Large intestine (tissue), 12 donors: ENCODE measurements at places on chromosomes 1 and 21. TPM values are rescaled to one million over a fixed set of nuclear protein-coding genes. Genes with fewer than 3 reads are reported as not detected.

- DNase-seq, result no peak
These were observed 17.5 kb downstream of the TRMT1L start for GRCh38 chr1:185139246-185139645.

DNA sequence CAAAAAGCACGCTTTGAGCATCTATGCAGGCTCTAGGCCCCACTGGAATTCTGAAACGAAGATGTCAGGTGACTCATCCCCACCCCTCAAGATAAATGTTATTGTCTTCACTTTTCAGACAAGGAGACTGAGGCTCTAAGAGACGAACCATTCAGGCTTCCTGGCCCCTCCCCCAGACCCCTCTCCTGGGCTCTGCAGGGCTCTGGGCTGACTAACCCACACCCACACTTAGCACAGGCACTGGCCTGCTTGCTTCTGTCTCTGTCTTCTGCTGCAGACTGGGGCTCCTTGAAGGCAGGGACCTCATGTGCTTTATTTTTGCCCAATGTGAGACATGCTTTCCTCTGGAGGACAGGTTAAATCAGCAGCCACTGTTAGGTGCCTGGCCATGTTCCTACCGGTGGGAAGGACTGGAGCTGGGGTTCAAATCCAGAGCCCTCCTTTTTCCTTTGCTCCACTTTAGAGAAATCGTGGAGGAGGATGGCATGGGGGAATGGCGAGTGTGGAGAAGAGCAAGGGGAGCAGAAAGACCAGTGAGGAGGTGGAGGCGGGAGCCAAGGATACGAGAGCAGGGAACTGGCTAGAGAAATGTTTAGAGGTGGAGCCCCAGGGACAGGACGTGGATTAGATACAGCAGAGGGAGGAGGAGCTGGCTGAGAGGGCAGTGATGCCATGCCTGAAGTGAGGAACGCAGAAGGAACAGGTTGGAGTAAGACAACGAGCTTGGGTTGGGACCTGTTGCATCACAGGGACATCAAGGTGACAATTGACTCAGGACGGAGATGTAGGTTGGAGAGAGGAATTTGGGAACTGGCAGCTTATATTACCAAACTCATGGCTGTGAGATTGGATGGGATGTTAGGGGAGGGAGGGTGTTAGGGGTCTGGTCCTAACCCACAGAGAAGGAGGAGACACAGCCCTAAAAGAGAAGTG is 1.7 kb downstream of the TMEM125 start:
- DNase-seq, result no peak

DNA sequence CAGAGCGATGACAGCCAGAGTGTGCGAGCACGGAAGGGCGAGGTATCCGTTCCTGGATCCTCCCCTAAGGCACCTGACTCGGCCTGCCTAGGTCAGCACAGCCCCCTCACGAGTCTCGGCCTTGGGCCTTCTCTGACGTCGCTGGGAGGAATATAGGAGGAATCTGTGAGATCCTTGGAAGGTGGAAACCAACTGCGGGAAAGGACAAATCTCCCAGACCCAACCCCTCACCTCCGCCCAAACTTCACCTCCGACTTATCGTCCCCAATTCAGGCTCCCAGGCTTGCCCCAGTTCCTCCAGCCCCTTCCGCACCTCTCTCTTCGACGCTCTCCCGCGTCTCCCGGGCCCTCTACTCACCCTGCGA is 494 bp downstream of the APH1A start:
- DNase-seq, result peak; percentile 68

MAEL gene
- polyA plus RNA-seq, result 0.19 TPM

LCE1B gene
- not detected for polyA plus RNA-seq

LCE1F gene
- polyA plus RNA-seq, result not detected

- DNase-seq, result no peak
These were observed 32.3 kb downstream of the SLC66A1 start for GRCh38 chr1:19344372-19344810.

- no peak for DNase-seq
These were observed 37.8 kb downstream of the LPAR3 start for GRCh38 chr1:84855168-84855567.

HIPK1 gene
- 31.5 TPM for polyA plus RNA-seq

- DNase-seq, result no peak
These were observed 48.6 kb downstream of the ACOT7 start for GRCh38 chr1:6345009-6345408.

DNA sequence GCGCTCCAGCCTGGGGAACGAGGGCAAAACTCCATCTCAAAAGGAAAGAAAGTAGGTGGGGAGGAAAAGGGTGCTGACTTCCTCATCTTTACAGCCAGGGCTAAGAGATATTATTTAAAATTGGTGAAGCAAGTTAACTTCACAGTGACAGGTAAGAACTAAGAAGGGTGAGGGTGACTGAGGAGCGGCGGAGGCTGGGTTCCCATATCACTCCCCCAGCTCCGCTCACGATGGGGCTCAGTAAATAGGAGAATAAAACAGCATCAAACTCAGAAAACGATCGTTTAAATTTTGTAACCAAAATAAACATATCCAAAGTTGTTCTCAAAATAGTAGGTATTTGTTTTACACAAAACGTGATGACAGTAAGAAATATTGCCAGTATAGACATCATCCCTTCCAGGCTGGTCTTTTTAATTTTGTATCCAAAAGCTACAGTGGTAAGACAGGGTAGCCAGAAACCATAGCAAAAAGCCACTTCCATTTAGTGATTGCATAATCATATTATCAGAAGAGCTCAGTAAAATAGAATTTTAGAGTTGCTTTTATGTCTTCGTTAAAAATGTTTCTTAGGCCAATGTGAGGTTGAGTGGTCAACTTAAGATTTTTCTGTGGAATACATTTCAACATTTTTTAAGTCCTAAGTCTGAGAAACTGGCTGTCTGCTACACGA is 26.2 kb upstream of the ADARB1 start:
- DNase-seq, result no peak

KRTAP10-3 gene
- not detected for polyA plus RNA-seq

- no peak for DNase-seq
These were observed 308.8 kb downstream of the BRINP3 start for GRCh38 chr1:190168893-190169280.

ATP1A4 gene
- 0.27 TPM for polyA plus RNA-seq

GRCh38 chr1:2425892-2426291 is 13.5 kb upstream of the PEX10 start:
- no peak for DNase-seq

AMPD1 gene
- polyA plus RNA-seq, result 0.13 TPM

DNA sequence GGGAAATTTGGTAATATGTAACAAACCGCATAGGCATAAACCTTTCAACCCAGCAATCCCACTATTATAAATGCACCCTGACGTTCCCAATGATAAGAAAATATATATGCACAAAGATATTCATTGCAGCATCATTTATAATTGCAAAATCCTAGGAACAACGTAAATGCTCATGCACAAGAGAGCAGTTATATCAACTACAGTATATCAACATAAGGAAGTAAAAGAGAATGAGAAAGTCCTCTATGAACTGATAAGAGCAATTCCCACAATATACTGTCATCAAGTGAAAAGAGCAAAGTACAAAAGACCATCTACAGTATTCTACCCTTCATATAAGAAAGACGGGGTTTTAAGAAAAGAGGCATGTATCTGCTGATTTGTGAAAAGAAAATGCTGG is 229.9 kb downstream of the SLC45A1 start:
- DNase-seq, result peak; percentile 55

DNA sequence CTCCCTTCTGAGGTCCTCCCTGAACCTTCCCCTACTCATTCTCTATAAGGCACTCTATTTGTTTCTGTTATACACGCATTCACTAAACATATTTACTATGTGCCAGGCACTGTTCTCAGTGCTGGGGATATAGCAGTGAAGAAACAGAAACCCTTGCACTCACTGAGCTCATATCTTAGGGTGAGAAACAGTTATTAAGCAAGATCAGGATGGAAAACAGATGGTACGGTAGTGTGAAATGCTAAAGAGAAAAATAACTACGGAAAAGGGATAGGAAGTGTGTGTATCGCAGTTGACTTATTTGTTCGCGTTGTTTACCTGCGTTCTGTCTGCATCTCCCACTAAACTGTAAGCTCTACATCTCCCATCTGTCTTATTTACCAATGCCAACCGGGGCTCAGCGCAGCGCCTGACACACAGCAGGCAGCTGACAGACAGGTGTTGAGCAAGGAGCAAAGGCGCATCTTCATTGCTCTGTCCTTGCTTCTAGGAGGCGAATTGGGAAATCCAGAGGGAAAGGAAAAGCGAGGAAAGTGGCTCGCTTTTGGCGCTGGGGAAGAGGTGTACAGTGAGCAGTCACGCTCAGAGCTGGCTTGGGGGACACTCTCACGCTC is 572 bp downstream of the CYB5RL start:
- peak; percentile 61 for DNase-seq

CFAP141 gene
- polyA plus RNA-seq, result not detected

GRCh38 chr1:186994897-186995296 is 166.1 kb downstream of the PLA2G4A start:
- DNase-seq, result no peak

SAMD11 gene
- 18.1 TPM for polyA plus RNA-seq

GRCh38 chr21:38995731-38996130 is 187.5 kb downstream of the PSMG1 start:
- no peak for DNase-seq

- DNase-seq, result no peak
These were observed 4.6 kb upstream of the FOXE3 start for GRCh38 chr1:47411436-47411835.

GRCh38 chr1:119321666-119322419 is 46.7 kb upstream of the HAO2 start:
- DNase-seq, result no peak

KCNT2 gene
- 3.5 TPM for polyA plus RNA-seq

MSH4 gene
- polyA plus RNA-seq, result 0.24 TPM

DNA sequence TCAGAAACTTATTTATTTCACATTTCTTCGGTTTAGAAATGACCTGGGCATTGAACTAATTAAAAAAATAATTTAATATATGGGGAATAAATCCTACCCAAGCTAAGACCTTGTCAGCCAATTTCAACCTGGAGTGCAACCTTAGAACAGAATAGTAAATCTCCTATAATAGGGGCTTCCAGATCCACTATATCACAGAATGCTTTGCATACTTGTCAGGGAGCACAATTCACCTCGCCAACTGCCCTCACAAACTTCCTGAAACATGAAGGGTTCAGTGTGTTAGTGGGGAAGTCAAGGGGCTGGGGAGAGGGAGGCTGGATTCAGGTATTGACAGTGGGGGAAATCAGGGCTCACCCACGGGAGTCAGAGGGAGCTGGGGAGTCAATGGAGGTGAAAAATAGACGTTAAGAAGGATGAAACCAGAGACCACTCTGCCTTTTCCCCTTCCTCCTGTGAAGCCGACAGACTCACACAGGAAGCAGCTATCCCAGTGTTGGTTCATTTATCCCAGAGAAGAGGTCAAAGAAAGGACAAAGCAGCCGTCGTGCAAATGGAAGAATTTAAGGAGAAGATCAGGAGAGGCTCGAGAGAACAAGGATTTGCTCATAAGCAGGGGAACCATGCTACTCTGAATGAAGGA is 453.3 kb downstream of the NUF2 start:
- no peak for DNase-seq

GRCh38 chr21:37749132-37749531 is 167.1 kb downstream of the KCNJ6 start:
- DNase-seq, result no peak

TTC4 gene
- polyA plus RNA-seq, result 22.4 TPM

DNA sequence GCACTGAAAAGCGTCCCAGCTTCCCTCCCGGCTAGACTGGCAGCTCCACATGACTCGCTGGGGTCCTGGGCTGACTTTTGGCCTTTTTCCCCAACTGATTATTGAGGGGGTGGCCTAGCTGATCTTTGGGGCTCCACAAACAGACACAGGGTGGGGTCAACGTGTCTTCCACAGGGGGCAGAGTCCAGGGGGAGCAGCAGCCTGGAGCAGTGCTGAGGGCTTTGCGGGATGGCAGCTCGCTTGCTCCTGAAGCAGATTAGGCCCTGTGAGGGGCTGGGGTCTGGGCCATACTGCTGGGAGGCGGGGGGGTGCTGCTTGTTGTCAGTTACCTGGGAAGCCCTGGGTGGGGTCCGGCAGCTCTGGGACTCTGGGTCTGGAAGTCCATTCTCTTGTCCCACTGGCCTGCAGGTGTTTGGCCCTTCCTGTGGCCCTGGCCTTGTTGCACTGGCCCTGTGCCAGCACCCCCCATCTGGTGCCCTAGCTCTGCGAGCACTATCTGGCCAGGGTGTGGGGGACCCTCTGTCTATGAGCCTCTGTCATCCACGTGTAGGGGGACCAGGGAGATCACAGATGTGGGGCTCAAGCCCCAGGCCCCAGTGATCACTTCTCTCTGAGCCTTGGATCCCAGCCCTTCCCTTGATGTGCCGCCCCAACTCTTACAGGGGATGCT is 12.3 kb upstream of the HES5 start:
- DNase-seq, result peak; percentile 71
